Lower lobe of right lung (tissue), 2 donors: ENCODE measurements at places on chromosomes 5 and 9. TPM values are rescaled to one million over a fixed set of nuclear protein-coding genes. Genes with fewer than 3 reads are reported as not detected.

Gene ADGRV1
- 49.7 TPM for total RNA-seq

GRCh38 chr5:84438456-84438855 lies 53.8 kb upstream of the EDIL3 start:
- H3K36me3 ChIP-seq, result no peaks in the 10 kb centered on the region
- no peak overlapping the region for H3K27ac ChIP-seq
- no peaks in the 10 kb centered on the region for H3K27me3 ChIP-seq
- DNase-seq, result no peak
- no peak overlapping the region for H3K4me3 ChIP-seq

Gene HMGCR
- 83.1 TPM for total RNA-seq

Gene IFNA13
- total RNA-seq, result 1.1 TPM

Gene C8G
- total RNA-seq, result 2.2 TPM

GRCh38 chr9:99803694-99804093 lies 18.0 kb upstream of the NR4A3 start:
- no peak for DNase-seq
- no peak overlapping the region for H3K27ac ChIP-seq
- H3K4me3 ChIP-seq, result no peak overlapping the region
- H3K4me1 ChIP-seq, result no peaks in the 10 kb centered on the region
- no peaks in the 10 kb centered on the region for H3K36me3 ChIP-seq

Gene RFX3
- total RNA-seq, result 25.4 TPM

- H3K4me1 ChIP-seq, result no peaks in the 10 kb centered on the region
- H3K27ac ChIP-seq, result no peak overlapping the region
- no peak overlapping the region for H3K4me3 ChIP-seq
- H3K36me3 ChIP-seq, result no peaks in the 10 kb centered on the region
Observed at GRCh38 chr9:133170716-133171115, 7.0 kb upstream of the GBGT1 start.

Gene RPL7A
- total RNA-seq, result 1,397 TPM

DNA sequence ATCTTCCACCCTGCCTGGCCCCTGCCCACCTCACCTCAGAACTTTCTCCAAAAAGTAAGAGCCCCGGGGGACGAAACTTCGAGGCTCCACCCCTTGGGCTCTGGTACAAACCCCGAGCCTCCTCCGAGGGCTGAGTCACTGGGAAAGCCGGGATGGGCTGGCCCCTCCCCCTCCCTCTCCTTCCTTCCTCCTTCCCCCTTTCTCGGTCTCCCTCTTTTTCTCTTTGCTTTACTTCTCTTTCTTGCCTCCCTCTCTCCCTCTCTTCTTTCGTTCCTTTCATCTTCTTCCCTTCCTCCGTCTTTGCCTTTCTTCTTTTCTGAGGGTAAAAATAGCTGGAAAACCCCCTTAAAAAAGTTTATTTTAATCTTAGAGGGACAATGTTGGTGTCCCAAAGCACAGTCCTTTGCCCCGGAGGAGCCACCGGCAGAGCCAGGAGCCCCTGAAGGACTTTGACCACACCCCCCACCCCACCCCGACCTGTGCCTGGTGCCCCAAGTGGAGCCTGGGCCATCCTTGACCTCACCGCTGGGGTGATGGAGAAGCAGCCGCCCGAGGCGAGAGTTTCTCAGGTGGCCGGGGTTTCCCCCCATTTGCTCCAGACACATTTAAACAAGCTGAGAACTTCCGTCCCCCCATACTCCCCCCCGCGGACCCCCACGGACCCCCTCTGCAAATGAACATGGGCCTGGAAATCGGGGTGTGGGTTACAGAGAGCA lies 5.7 kb upstream of the NOTCH1 start:
- DNase-seq, result no peak
- H3K27me3 ChIP-seq, result no peaks in the 10 kb centered on the region
- H3K27ac ChIP-seq, result peak overlapping the region; percentile 60

GRCh38 chr5:143208781-143209510 lies 194.5 kb downstream of the NR3C1 start:
- no peak for DNase-seq
- no peak overlapping the region for H3K4me3 ChIP-seq
- no peaks in the 10 kb centered on the region for H3K36me3 ChIP-seq
- peaks cover 27% of the 10 kb centered on the region for H3K4me1 ChIP-seq

DNA sequence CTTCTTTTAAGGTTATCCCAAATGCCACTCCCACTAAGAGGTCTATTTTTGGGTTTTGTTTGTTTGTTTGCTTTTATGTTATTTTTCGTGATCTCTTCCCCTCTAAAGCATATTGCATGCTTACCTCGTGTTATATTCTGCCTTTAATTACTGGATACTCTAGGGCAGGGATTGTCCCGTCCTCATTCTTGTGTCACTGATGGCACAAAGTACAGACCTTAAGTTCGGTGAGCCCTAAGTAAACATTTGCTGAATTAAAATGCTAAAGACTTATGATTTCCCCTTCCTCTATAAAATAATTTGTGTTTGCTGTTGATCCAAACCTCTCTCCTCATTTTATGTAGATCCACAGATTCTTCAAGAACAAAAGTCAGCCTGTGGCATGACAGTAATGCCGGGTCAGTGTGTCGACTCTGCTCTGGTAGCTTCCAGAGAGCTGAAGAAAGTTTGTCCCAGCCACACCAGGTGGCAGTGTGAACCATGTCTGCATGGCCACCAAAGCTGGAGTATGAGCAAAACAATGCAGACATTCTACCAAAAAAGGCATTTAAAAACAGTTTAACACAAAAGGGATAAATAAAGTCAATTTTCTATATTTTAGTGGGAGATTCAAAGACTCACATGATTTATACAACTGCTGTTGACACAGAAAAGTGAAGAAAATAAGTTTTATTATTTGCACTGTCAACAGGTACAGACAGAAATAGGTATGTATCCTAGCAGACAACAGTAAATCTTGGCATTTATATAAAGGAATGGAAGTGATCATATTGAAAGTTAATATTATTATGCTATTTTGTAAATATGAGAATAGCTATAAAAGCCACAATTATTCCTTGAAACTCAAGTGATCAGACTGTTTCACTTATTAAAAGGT lies 17.9 kb upstream of the POC5 start:
- no peaks in the 10 kb centered on the region for H3K4me1 ChIP-seq
- H3K4me3 ChIP-seq, result no peak overlapping the region
- no peaks in the 10 kb centered on the region for H3K36me3 ChIP-seq

GRCh38 chr5:164013077-164013670 lies 507.8 kb downstream of the MAT2B start:
- H3K4me3 ChIP-seq, result no peak overlapping the region
- H3K27ac ChIP-seq, result no peak overlapping the region
- no peaks in the 10 kb centered on the region for H3K27me3 ChIP-seq
- no peaks in the 10 kb centered on the region for H3K36me3 ChIP-seq
- no peak for DNase-seq
- no peaks in the 10 kb centered on the region for H3K4me1 ChIP-seq

DNA sequence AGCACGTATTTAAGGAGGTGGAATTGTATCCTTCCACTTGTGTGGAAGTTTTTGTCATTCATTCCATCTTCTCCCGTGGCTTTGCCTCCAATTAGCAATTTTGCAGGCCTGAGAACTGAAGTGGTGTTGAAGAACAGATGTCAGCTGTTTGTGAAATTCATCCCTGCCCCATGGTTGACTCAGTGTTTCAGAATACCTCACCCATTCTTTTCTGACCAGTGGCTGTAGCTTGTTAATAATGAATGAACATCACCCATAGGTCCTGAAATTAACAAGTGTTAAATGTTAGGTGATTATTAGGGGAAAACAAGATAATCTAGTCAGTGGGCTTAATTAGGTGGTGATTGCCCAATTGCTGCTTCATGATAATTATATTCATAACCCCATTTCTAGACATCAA lies 11.7 kb downstream of the ZNF462 start:
- H3K27me3 ChIP-seq, result no peaks in the 10 kb centered on the region
- H3K4me1 ChIP-seq, result peaks cover 52% of the 10 kb centered on the region
- H3K4me3 ChIP-seq, result no peak overlapping the region
- H3K27ac ChIP-seq, result no peak overlapping the region
- H3K36me3 ChIP-seq, result no peaks in the 10 kb centered on the region

- peaks cover 43% of the 10 kb centered on the region for H3K36me3 ChIP-seq
- no peaks in the 10 kb centered on the region for H3K27me3 ChIP-seq
- DNase-seq, result no peak
- peak overlapping the region; percentile 89 for H3K27ac ChIP-seq
Observed at GRCh38 chr5:177134697-177135225, 1.2 kb downstream of the NSD1 start.

Gene FOXD4L6
- not detected for total RNA-seq

Gene ZDHHC11
- 28.7 TPM for total RNA-seq

Gene IL33
- total RNA-seq, result 47.8 TPM

DNA sequence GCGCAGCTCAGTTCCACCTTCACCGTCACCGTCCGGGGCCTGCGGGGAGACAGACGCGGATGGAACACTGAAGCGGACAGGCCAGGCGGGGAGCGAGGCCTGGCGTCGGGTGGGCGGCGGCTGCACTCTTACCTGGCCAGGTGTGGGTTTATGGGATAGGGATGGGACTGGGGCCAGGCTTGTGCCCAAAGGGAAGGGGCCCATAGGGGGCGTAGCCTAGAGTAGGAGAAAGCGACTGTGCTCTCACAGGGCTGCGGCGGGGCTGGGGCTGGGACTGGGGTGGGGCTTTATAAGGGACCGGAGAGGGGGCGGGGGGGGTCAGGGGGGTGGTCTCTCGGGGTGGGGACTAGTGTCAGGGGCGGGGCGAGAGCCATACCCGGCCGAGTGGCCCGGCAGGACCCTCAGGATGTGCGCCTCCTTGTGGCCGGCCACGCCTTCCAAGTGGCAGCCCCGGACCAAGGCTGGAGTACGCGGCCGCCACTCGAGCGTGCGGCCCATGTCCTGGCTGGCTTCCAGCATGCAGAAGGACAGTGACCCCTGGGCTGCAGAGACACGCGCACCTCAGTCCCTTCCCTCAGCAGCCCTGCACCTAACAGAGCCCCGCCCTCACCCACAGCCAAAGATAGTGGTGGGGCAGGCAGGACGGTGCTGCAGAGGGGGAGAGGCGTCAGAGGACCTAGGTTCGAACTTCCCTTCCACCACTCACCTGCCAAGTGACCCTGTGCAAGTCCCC lies 22.8 kb downstream of the FPGS start:
- no peak overlapping the region for H3K4me3 ChIP-seq
- H3K4me1 ChIP-seq, result peaks cover 49% of the 10 kb centered on the region

GRCh38 chr5:73228052-73228451 lies 55.1 kb downstream of the TMEM174 start:
- no peak for DNase-seq
- peaks cover 67% of the 10 kb centered on the region for H3K27me3 ChIP-seq
- H3K4me3 ChIP-seq, result no peak overlapping the region

DNA sequence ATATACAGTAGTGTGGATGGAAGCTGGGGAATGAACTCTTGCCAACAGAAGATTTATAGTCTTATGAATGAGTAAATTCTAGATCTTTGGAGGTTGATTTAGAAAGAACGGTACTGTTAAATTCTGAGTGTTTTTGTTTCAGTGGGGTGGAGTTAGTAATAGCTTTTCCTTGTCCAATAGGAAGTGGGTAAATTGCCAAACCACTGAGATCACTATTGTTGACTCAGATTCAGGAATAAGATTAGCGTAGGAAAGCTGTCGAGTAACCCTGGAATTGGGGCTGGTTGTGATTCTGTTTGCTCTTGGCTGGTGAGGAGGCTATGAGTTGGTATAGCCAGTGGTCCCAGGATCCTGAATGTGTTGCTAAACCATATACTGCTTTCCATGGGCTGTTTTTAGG lies 155.6 kb downstream of the ARHGAP26 start:
- DNase-seq, result no peak
- H3K27ac ChIP-seq, result peak overlapping the region; percentile 53
- H3K27me3 ChIP-seq, result no peaks in the 10 kb centered on the region
- no peaks in the 10 kb centered on the region for H3K36me3 ChIP-seq

DNA sequence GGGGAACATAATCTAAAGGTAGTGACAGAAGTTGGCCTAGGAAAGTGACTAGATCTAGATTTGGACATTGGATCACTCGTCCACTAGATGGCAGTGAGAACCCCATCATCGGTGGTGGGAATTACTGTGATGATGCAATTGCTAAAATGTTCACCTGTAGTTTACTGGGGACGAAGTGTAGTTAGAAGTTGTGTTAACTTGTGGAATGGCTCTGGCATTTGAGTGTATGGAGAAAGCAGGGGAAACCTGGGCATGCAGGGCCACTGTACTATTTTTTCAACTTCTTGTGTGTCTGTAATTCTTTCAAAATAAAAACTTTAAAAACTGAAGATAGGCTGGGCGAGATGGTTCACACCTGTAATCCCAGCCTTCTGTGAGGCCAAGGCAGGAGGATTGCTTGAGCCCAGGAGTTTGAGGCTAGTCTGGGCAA lies 75.5 kb downstream of the PHAX start:
- no peak overlapping the region for H3K27ac ChIP-seq
- H3K4me3 ChIP-seq, result no peak overlapping the region
- no peaks in the 10 kb centered on the region for H3K4me1 ChIP-seq
- no peaks in the 10 kb centered on the region for H3K36me3 ChIP-seq
- H3K27me3 ChIP-seq, result no peaks in the 10 kb centered on the region

DNA sequence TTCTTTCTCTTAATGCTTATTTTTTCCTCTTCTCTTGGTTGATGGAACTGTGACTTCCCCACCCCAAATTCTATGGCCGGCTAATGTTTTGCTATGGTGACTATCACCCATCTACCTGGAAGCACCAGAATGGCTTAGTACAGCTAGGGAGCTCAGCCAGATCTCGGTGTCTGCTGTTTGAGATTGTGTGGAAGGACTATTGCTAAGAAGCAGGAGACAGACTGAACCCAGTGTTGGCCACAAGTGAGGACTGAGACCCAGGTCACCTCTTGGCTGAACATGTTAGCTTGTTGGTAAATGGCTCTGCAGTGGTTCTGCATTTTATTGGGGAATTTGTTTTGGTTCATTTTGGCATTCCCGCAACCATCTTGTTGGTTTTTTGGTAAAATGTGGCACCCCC lies 2.7 kb downstream of the PRRC2B start:
- H3K4me3 ChIP-seq, result peak overlapping the region; percentile 7
- H3K27ac ChIP-seq, result peak overlapping the region; percentile 92
- no peak for DNase-seq

DNA sequence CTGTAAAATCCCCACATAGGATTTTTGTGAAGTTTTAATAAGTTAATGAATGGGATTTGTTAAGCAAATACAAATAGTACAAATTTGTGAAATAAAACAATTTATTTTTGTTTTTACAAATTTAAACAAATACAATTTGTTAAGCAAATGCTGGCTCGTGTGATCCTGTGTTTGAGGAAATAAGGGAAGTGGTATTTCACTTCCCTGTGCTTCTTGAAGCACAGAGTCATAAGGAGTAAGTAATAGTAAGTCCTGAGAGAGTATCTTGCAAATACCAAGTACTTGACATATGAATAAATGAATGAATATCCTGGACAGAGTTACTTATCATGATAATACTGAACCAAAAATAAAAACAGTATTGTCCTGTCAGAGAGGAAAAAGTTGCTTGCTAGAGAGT lies 9.1 kb downstream of the SMIM3 start:
- no peak overlapping the region for H3K4me3 ChIP-seq
- H3K27me3 ChIP-seq, result no peaks in the 10 kb centered on the region
- H3K27ac ChIP-seq, result no peak overlapping the region
- peaks cover 62% of the 10 kb centered on the region for H3K4me1 ChIP-seq

- peaks cover 24% of the 10 kb centered on the region for H3K4me1 ChIP-seq
- peak within 1 kb of the TSS; percentile 98 for H3K4me3 ChIP-seq
- peak; percentile 98 for DNase-seq
- peaks cover 9% of the 10 kb centered on the region for H3K36me3 ChIP-seq
- no peaks in the 10 kb centered on the region for H3K27me3 ChIP-seq
- H3K27ac ChIP-seq, result peak within 1 kb of the TSS; percentile 85
Observed at GRCh38 chr5:55712023-55712859, at the start of gene SLC38A9. SLC38A9 (minus strand) TSS chr5:55712324; CDS start chr5:55697958, 14,366 bp downstream.
